ENCODE measurements at places on chromosomes 7 and 10. TPM values are rescaled to one million over a fixed set of nuclear protein-coding genes. Genes with fewer than 3 reads are reported as not detected.

GRCh38 chr7:87213252-87213651 lies 6.3 kb downstream of the TMEM243 start:
- no peak for DNase-seq

GRCh38 chr10:88045656-88046415 lies 182.4 kb downstream of the PTEN start:
- peak; percentile 56 for DNase-seq

GRCh38 chr10:88668465-88668864 lies 4.2 kb downstream of the LIPF start:
- no peak for DNase-seq

DNA sequence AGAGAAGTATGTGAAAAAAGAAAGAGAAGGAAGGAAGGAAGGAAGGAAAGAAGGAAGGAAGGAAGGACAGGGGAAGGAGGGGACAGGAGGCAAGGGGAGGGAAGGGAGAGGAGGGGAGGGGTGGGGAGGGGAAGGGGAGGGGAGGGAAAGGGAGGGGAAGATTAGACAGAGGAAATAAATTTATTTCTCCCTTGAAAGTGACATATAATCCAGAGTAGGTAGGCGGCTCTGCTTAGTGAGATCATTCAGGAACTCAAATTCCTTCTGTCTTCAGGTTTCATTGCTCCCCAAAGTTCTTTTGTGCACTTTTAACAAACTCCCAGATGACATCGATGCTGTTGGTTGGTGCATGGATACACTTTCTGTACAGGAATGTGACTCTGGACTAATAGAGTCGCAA lies 594.7 kb upstream of the STEAP1 start:
- DNase-seq: no peak

GRCh38 chr7:727104-727805 lies at the start of gene PRKAR1B:
Gene PRKAR1B, minus strand, starts transcription at chr7:727281. Its CDS starts 15,776 bp downstream, at chr7:711505.
- DNase-seq: peak; percentile 35

DNA sequence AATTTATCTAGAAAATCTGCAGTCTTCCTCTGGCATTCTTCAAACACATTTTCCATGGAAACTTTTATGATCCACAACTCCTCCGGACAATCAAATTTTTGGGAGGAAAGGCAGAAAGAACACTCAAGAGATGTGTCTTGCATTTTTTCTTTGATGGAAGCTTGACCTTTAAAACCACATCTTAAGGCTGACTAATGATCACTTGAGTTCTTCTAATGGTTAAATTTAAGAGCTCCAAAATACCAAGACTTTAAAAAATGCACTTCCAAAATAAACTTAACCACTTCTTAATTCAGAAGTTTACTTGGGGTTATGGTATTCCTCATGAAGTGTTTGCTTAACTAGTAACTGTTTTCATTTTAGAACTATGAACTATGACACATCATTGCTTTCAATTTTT lies 43.3 kb downstream of the ETV1 start:
- peak; percentile 80 for DNase-seq

DNA sequence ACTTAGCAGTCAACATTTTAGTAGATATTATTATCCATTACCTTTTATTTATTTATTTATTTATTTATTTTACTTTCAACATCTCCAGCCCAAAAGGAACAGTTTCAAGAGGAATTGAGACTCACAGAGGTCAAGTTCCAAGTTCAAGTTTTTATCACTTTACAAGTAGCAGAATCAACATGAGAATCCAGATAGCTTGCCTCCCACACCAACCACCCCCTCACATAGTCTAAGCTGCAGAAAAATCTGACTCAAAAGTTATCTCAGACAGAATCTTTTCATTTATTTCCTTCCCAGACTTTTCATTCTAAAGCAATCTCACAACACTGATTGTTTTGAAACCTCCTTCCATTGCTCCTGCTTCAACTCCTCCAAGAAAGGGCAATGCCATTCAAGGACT lies 129.6 kb downstream of the GRM3 start:
- no peak for DNase-seq

DNA sequence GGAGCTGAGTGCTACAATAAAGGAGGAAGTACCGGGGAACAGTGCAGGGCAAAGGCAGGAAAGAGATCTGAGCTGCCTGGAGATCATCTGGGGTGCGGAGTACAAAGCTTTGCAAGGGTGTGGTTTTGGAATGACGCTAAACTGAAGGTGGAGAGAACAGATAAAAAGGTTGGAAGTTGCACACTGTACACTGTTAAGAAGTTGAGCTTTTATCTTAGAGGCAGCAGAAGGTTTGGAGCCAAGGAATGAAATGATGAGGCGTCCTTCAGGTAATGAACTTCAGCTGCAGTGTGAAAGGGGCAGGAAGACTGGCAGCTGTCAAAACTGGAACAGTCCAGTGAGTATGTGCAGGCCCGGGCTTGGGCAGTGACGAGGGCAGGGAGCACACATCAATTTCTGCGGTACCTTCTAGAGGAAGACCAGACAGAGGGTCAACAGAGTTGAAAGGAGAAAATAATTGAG lies 7.2 kb upstream of the ANKRD61 start:
- no peak for DNase-seq

- DNase-seq: no peak
These were observed 750.2 kb downstream of the XPNPEP1 start for GRCh38 chr10:109173121-109173520.

The CYP2W1 gene
- total RNA-seq: not detected

The MACC1 gene
- 0.24 TPM for total RNA-seq

Measured in RPMI7951 (cell line).